PC-9 (cell line): ENCODE measurements at places on chromosomes 11 and 22.

GRCh38 chr22:47238690-47239473 lies 476.4 kb downstream of the TBC1D22A start:
- DNase-seq: peak; percentile 12

- DNase-seq: peak; percentile 47
Observed at GRCh38 chr22:32823024-32823730, 21.7 kb downstream of the TIMP3 start.

DNA sequence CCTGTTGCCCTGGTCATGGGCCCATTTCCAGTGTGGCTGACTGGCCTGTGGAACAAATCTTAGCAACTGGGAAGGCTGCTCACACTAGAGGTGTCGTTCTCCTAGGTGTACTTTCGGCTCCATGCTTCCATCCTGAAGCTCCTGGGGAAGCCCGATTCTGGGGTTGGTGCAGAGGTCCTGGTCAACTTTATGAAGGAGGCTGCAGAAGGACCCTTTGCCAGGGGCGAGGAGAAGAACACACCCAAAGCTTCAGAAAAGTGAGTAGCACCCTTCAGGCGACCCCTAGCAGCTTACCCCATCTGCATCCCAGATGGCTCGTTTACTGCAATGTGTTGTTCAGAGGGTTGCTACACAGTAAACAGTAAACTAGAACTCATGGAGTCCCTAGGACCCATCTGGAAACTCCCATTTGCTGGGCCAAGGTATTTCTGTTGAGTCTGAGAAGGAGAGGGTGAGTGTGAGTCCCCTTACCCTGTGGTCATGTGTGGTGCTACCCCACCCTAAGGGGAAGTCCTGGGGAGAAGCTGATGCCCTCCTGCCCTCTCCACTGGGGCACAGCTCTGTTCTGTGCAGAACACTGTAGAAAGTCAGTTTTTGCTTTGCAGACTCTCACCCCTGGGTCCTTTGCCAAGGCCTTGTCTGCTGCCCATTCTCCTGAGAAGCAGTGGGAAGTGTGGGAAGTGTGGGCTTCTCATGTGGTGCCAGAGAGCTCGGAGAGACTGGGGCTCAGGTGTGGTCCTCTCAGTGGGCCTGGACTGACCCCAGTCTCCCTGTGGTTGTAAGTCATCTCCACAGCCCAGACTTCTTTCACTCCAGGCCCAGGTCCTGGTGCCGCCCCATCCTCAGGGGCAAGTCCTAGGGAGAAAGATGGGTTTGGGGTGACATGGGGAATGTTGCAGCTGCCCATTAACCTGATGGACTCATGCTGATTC lies 85.0 kb downstream of the CABIN1 start:
- no peak for DNase-seq

DNA sequence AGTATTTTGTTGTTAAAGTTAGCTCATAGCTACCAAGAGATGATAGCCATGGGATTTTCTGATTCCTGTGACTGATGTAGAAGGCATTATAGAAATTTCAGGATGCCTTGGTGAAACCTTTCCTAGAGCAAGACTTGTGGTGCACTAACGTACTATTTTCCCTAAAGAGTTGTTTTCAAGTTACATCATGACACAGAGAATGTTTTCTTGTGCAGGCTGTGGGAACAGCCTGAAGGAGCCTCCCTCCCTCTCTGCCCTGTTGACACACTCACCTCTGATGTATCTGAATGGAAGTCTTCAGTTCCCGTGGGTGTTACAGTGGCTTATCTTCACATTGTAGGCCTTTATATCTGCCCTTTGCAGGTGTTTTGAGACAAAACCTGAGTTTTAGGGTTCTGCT lies 121.6 kb downstream of the LDLRAD3 start:
- DNase-seq: no peak

- DNase-seq: no peak
Observed at GRCh38 chr11:50074161-50074560, 41.5 kb downstream of the OR4C45 start.

GRCh38 chr22:43467216-43467940 lies 55.6 kb downstream of the MPPED1 start:
- no peak for DNase-seq

DNA sequence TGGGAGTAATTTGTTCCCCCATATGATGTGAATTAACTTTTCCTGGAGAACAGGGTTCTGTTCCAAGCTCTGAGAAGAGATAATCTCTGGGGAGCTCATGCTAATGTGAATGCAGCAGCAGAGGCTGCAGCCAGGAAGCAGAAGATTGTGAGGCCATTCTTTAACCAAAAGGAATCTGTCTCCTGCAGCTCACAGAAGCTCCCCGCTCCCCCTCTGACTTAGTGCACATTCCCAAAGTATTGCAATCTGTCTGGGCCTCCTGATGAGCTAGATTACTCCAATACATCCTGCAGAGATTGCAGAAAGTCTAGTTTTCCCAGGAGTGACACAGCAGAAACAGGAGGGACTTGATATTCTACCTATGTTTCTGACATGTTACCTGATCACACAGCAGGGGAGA lies 420.6 kb upstream of the FAT3 start:
- no peak for DNase-seq

DNA sequence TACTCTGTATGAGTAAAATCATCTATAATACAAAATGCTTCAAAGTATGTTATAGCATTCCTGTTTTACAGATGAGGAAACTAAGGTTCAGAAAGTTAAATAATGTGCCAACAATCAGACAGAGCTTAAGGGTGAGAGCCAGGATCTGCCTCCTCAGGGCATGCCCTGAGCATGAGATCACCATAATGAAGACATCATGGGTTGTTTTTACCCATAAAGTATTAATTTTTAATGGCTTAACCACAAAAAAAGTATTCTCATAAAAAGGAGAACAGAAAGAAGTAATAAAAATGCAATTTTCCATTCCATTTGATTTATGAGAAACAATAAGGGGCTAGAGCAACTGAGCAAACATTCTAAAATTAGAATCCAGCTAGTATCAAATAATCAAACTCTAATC lies 534.3 kb upstream of the ARHGAP42 start:
- DNase-seq: no peak
